ENCODE measurements at places on chromosomes 6 and 20. TPM values are rescaled to one million over a fixed set of nuclear protein-coding genes. Genes with fewer than 3 reads are reported as not detected.

Gene MRPS10
- 31.7 TPM for total RNA-seq

- H3K27ac ChIP-seq = no peak overlapping the region
- no peak overlapping the region for H3K4me3 ChIP-seq
- H3K4me1 ChIP-seq = peaks cover 24% of the 10 kb centered on the region
- H3K27me3 ChIP-seq = no peaks in the 10 kb centered on the region
- no peak for DNase-seq
Measured at GRCh38 chr6:113824411-113824810, 32.7 kb upstream of the MARCKS start.

DNA sequence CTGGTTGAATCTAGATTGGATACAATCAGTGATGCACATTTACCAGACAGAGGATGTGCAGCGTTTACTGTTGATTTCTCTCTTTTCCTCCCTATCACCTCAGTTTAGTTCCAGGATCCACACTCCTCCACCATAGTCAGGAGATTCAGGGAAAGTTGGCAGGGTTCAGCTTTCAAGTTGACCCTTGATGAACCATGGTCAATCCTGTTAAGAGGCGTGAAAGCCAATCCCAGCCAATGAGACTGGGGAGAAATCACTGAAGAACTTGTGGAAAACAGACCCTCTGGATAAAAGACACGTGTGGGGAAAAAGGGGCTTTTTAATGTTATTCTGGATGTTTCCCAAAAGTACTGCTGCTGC lies 19.2 kb upstream of the SCP2D1 start:
- H3K27me3 ChIP-seq = peaks cover 24% of the 10 kb centered on the region
- peak overlapping the region; percentile 91 for H3K4me3 ChIP-seq
- DNase-seq = no peak
- peak overlapping the region; percentile 95 for H3K27ac ChIP-seq

GRCh38 chr6:42125231-42125630 lies 17.2 kb downstream of the C6orf132 start:
- no peaks in the 10 kb centered on the region for H3K27me3 ChIP-seq
- H3K27ac ChIP-seq = no peak overlapping the region
- H3K36me3 ChIP-seq = peaks cover 2% of the 10 kb centered on the region
- no peak for DNase-seq
- H3K4me3 ChIP-seq = no peak overlapping the region

DNA sequence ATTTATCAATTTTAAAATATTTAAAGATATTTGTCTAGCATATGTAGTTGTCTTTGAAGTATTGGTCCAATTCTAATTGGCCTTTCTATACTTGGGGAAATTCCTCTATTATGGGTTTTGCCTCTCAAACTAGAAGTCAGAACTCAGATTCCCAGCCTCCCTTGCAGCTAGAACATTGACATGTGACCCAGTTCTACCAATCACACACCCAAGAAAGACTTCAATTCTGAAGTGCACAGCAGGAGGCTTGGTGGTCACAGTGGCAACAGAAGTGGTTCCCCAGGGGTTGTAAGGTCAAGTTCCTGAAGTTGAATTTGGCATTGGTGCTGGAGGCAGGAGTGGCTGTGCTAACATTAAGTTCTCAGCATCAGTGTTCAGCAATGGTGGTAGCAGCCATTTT lies 14.8 kb upstream of the FKBP5 start:
- H3K27ac ChIP-seq = no peak overlapping the region
- no peaks in the 10 kb centered on the region for H3K36me3 ChIP-seq
- H3K4me1 ChIP-seq = peaks cover 4% of the 10 kb centered on the region
- no peak for DNase-seq
- no peak overlapping the region for H3K4me3 ChIP-seq

Gene MDFI
- 62.6 TPM for total RNA-seq

- no peaks in the 10 kb centered on the region for H3K27me3 ChIP-seq
- no peak overlapping the region for H3K27ac ChIP-seq
- peaks cover 10% of the 10 kb centered on the region for H3K4me1 ChIP-seq
- no peaks in the 10 kb centered on the region for H3K36me3 ChIP-seq
Measured at GRCh38 chr20:15235471-15236198, 898.2 kb upstream of the FLRT3 start.

Gene MOG
- not detected for total RNA-seq

Gene TP53TG5
- not detected for total RNA-seq

GRCh38 chr6:27517928-27518787 lies 45.3 kb upstream of the ZNF184 start:
- no peak for DNase-seq
- peak overlapping the region; percentile 87 for H3K4me3 ChIP-seq
- H3K27ac ChIP-seq = no peak overlapping the region
- peaks cover 30% of the 10 kb centered on the region for H3K27me3 ChIP-seq
- H3K4me1 ChIP-seq = peaks cover 9% of the 10 kb centered on the region

DNA sequence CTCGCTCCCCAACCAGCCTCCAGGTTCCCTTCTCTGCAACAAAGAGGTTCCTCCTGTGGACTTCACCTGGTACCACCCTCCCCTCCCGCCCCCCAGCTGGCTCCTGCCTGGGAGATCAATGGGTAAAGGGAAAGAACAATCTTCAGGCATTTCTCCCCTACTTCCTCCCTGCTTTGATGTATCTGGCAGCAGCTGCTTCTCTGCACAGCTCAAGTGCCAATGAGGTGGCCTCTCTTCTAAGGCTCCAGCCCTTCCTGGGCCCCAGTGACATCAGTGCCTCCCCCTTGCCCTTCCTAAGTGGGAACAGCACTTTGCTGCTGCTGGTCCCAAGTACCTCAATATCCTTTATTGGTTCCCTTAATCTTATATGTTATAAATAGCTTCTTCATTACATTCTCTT lies 23.5 kb downstream of the MOCS1 start:
- no peaks in the 10 kb centered on the region for H3K27me3 ChIP-seq
- no peak for DNase-seq
- H3K27ac ChIP-seq = no peak overlapping the region

- peaks cover 26% of the 10 kb centered on the region for H3K36me3 ChIP-seq
- peaks cover 13% of the 10 kb centered on the region for H3K4me1 ChIP-seq
- no peaks in the 10 kb centered on the region for H3K27me3 ChIP-seq
- DNase-seq = no peak
- no peak overlapping the region for H3K27ac ChIP-seq
- no peak overlapping the region for H3K4me3 ChIP-seq
Measured at GRCh38 chr6:161549977-161550655, 276.3 kb upstream of the AGPAT4 start.

GRCh38 chr6:71527886-71528285 lies 239.3 kb downstream of the OGFRL1 start:
- DNase-seq = no peak
- no peaks in the 10 kb centered on the region for H3K36me3 ChIP-seq
- H3K4me1 ChIP-seq = no peaks in the 10 kb centered on the region
- no peak overlapping the region for H3K27ac ChIP-seq
- no peak overlapping the region for H3K4me3 ChIP-seq

- H3K4me3 ChIP-seq = no peak overlapping the region
- H3K27me3 ChIP-seq = peaks cover 19% of the 10 kb centered on the region
- DNase-seq = no peak
- H3K4me1 ChIP-seq = no peaks in the 10 kb centered on the region
- H3K27ac ChIP-seq = no peak overlapping the region
Measured at GRCh38 chr6:150134280-150134920, 8.4 kb upstream of the PPP1R14C start.

DNA sequence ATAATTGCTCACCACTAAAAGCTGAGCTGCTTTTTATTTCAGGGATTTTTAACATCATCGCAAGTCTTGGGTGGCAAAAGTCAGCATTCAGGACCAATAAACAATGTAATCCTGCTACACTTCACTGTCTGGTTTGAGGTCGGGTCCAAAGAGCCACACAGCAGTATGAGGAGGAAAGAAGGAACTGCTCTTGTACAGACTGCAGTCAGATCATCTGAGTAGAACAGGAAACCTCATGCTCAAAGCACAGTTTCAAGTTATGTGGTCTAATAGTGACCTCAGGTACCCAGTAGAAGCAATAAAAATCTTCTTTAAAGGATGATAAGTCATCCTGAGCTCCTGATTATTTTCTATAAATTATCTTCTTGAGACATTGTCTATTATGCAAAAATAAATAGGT lies 211.4 kb downstream of the FUT9 start:
- no peak overlapping the region for H3K27ac ChIP-seq
- no peak for DNase-seq
- H3K4me1 ChIP-seq = no peaks in the 10 kb centered on the region
- H3K4me3 ChIP-seq = no peak overlapping the region
- no peaks in the 10 kb centered on the region for H3K36me3 ChIP-seq

Gene DEFB112
- not detected for total RNA-seq

Measured in chondrocyte (in vitro differentiated cells).